Endothelial cell (in vitro differentiated cells): ENCODE measurements at places on chromosomes 7 and 10. TPM values are rescaled to one million over a fixed set of nuclear protein-coding genes. Genes with fewer than 3 reads are reported as not detected.

DNA sequence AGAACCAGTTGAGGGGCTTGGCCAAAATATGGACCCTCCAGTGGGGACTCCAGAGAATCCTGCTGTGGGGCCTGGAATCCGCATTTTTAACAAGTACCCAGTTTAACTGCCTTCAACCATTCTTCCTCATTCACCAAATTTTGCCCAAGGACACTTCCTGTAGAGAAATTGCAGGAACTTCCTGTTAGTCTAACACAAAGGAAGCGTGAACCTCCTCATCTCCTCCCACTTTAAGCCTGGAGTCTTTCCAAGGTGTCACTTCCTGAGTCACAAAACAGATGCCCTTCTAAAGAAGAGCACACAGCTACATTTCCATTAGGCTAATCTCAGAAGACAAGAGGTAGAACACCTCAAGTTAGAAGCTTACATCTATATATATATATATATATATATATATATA, 188.4 kb downstream of the PPP1R17 start:
- H3K4me1 ChIP-seq = peaks cover 20% of the 10 kb centered on the region
- no peak overlapping the region for H3K4me3 ChIP-seq
- no peaks in the 10 kb centered on the region for H3K36me3 ChIP-seq
- no peak for DNase-seq

GRCh38 chr7:120740348-120740747, 117.6 kb downstream of the TSPAN12 start:
- no peaks in the 10 kb centered on the region for H3K27me3 ChIP-seq
- no peak for DNase-seq
- no peak overlapping the region for H3K4me3 ChIP-seq
- H3K4me1 ChIP-seq = peaks cover 14% of the 10 kb centered on the region
- peak overlapping the region; percentile 82 for H3K27ac ChIP-seq
- no peaks in the 10 kb centered on the region for H3K36me3 ChIP-seq

- H3K4me1 ChIP-seq = peaks cover 4% of the 10 kb centered on the region
- DNase-seq = no peak
- no peaks in the 10 kb centered on the region for H3K36me3 ChIP-seq
- no peaks in the 10 kb centered on the region for H3K27me3 ChIP-seq
Measured at GRCh38 chr7:82430500-82431465, 12.8 kb downstream of the CACNA2D1 start.

DNA sequence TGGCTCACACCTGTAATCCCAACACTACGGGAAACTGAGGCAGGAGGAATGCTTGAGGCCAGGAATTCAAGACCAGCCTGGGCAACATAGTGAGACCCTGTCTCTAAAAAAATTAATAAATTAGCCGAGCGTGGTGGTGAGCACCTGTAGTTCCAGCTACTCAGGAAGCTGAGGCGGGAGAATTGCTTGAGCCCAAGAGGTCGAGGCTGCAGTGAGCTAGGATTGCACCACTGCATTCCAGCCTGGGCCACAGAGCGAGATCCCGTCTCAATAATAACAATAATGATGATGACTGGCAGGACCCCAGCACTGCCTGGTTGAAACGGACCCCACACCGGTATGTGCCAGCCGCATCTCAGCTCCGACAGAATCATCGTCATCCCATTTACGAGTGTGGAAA, 93.0 kb downstream of the ELFN1 start:
- H3K27me3 ChIP-seq = no peaks in the 10 kb centered on the region
- no peaks in the 10 kb centered on the region for H3K4me1 ChIP-seq
- H3K4me3 ChIP-seq = no peak overlapping the region
- peaks cover 4% of the 10 kb centered on the region for H3K36me3 ChIP-seq
- no peak for DNase-seq

DNA sequence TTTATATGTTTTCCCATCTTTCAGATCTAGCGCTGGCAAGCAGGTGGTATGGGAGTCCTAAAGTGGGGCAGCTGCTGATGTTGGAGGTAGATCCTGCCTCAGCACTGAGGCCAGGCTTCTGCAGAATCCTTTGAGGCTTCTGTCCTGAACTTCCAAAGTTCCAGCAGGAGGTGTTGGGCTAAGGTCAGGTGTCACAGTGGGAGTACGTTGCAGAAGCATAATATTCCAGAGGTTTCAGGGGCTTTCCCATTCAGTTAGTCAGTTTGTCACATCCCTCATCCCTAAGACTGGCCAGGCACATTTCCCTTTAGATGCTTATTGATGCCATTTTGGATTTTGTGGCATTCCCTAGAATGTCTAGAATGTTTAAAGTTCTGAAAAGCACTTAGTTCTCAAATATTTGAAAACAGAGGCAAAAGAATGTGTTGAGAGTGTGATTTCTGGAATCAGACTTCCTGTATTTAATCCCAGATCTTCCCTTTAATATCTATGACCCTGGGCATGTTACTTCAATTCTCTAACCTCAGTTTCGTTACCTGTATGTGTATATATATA, 319.1 kb upstream of the PHYHIPL start:
- no peak overlapping the region for H3K27ac ChIP-seq
- H3K27me3 ChIP-seq = peaks cover 2% of the 10 kb centered on the region
- no peaks in the 10 kb centered on the region for H3K4me1 ChIP-seq
- no peaks in the 10 kb centered on the region for H3K36me3 ChIP-seq

GRCh38 chr10:89414879-89415821, 782 bp downstream of the IFIT5 start:
- DNase-seq = peak; percentile 45
- no peak overlapping the region for H3K27ac ChIP-seq
- H3K4me3 ChIP-seq = peak overlapping the region; percentile 97
- H3K4me1 ChIP-seq = peaks cover 8% of the 10 kb centered on the region
- peaks cover 5% of the 10 kb centered on the region for H3K36me3 ChIP-seq
- peaks cover 11% of the 10 kb centered on the region for H3K27me3 ChIP-seq

- no peaks in the 10 kb centered on the region for H3K4me1 ChIP-seq
- no peak overlapping the region for H3K27ac ChIP-seq
- no peaks in the 10 kb centered on the region for H3K36me3 ChIP-seq
- no peak overlapping the region for H3K4me3 ChIP-seq
- no peak for DNase-seq
- H3K27me3 ChIP-seq = no peaks in the 10 kb centered on the region
Measured at GRCh38 chr7:110373416-110373815, 717.5 kb upstream of the LRRN3 start.

DNA sequence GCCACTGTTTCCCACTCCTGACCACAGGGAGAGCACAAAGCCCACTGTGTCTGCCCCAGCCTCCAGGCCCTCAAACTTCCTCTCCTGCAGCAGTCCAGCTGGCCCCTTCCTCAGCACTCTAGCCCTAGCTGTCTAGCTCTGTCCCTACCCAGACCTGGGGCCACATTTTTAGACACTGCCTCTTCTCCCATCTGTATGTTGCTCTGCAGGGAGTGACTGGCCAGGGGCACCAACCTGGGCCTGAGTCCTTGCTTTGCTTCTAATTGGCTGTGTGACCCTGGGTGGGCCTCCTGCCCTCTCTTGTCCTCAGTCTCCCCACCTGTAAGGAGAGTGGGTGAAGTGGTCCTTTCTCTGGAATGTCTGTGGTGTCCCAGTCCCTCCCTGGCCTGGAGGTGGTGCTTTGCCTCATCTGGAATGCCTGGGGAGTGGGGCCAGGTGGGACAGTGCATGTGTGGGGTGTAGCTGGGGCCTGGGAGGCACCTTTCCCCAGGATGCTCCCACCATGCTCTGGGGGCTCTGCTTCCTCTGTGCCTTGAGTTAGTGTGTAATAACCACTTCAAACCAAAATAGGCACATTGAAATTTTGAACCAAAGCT, 25.1 kb downstream of the AQP1 start:
- no peaks in the 10 kb centered on the region for H3K36me3 ChIP-seq
- no peak for DNase-seq
- H3K27me3 ChIP-seq = peaks cover 9% of the 10 kb centered on the region
- H3K4me3 ChIP-seq = no peak overlapping the region
- H3K4me1 ChIP-seq = peaks cover 4% of the 10 kb centered on the region

DNA sequence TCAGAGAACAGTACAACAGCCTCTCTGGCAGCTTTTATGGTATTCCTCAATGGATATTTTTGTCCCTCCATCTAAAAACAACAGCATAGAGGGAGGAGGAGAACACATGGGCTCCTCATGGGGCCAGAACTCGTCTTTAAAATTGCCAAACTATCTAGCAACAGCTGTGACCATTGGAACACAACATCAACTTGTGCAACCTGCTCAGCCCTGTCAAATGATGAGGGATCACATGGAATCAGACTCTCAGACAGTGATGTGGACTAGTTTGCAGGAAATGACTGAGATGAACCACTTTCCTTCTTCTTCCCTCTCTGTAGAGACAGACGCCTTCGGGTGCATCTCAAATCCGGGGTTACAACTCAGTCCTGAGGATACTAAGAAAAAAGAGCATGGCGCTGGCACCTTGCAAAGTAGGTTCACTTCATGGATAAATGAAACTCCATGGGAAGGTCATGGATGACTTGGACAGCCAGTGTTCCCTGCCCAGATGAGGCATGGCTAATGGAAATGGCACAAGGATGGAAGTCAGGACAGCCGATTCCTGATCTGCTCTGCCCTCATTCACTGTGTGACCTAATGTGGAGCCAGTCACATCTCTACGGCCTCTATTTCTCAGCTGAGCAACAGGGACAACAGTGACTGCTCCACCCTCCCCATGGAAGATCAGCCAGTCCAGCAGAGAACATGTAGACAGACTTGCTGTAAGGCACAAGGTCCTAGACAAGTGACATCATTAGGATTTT, 24.6 kb upstream of the DGKI start:
- peaks cover 2% of the 10 kb centered on the region for H3K27me3 ChIP-seq
- H3K4me1 ChIP-seq = no peaks in the 10 kb centered on the region
- H3K4me3 ChIP-seq = no peak overlapping the region
- peaks cover 24% of the 10 kb centered on the region for H3K36me3 ChIP-seq
- DNase-seq = no peak
- H3K27ac ChIP-seq = no peak overlapping the region

- H3K36me3 ChIP-seq = peaks cover 29% of the 10 kb centered on the region
- H3K27ac ChIP-seq = no peak overlapping the region
- peaks cover 2% of the 10 kb centered on the region for H3K27me3 ChIP-seq
- peaks cover 10% of the 10 kb centered on the region for H3K4me1 ChIP-seq
- DNase-seq = peak; percentile 43
Measured at GRCh38 chr7:152145853-152146466, 120.5 kb downstream of the GALNT11 start.

DNA sequence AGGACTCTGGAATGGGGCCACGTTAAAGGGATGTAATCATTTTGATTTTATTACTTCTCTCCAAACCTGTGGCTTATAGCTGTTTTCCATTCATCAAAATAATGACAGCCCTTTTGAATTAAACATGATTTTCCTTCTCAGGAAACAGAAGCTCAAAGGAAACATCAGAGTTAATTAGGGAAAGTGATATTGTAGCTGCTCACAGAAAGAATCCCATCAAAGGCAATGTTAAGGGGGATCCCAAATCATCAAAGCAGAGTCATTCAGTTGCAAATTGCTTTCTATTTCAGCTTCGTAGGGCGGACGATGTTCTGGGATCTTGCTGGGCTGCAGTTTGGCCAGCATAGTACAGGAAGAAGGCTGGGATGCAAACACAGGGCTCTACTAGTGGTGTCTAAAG, 563.2 kb downstream of the CCSER2 start:
- H3K36me3 ChIP-seq = no peaks in the 10 kb centered on the region
- H3K4me1 ChIP-seq = no peaks in the 10 kb centered on the region
- peaks cover 2% of the 10 kb centered on the region for H3K27me3 ChIP-seq
- H3K27ac ChIP-seq = no peak overlapping the region
- DNase-seq = no peak

- H3K36me3 ChIP-seq = peaks cover 28% of the 10 kb centered on the region
- DNase-seq = peak; percentile 42
- H3K27ac ChIP-seq = peak overlapping the region; percentile 96
- peaks cover 4% of the 10 kb centered on the region for H3K27me3 ChIP-seq
- H3K4me3 ChIP-seq = peak overlapping the region; percentile 33
Measured at GRCh38 chr10:103733045-103733419, 122.3 kb downstream of the SH3PXD2A start.

Gene CCDC136
- total RNA-seq = 31.5 TPM

Gene SLC26A3
- total RNA-seq = not detected

Gene IKZF1
- total RNA-seq = 3.1 TPM

Gene TAS2R3
- 0.74 TPM for total RNA-seq

Gene SPDYE11
- 0.13 TPM for total RNA-seq
